ENCODE measurements at places on chromosomes 7 and 10.

GRCh38 chr7:49037346-49038210, 113.2 kb downstream of the CDC14C start:
- no peak for DNase-seq

GRCh38 chr7:71900556-71900955, 511.6 kb downstream of the CALN1 start:
- DNase-seq: no peak

- DNase-seq: no peak
Measured at GRCh38 chr10:18658271-18659124, 733 bp upstream of the ARL5B start.

DNA sequence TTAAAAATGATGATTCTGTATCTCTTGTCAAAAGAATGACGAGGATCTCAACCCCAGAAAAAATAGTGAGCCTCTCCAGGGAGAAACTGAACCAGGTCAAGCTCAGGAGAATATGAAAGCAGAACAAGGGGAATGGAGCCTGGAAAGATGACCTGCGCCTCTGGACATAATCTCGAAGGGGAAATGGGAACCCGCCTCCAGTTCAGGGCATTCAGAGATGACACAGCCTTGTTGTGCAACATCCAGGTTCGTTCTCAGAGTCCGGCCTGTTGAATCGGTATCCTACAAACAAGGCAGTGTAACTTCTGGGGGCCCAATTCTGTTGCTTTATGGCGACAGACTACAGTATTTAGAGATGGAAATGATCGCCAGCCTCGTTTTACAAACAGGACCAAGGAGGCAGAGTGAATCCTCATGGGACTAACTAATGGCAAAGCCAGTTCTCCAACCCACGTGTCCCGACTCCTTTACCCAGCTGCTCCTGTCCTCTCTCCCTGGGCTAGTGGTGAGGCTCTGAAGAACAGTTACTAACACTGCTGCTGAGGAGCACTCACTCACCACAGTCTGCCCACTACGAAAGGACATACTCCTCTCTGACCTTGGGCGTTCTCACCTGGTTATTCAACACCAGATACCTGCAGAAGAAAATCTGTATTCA, 67.6 kb downstream of the JAZF1 start:
- DNase-seq: no peak

DNA sequence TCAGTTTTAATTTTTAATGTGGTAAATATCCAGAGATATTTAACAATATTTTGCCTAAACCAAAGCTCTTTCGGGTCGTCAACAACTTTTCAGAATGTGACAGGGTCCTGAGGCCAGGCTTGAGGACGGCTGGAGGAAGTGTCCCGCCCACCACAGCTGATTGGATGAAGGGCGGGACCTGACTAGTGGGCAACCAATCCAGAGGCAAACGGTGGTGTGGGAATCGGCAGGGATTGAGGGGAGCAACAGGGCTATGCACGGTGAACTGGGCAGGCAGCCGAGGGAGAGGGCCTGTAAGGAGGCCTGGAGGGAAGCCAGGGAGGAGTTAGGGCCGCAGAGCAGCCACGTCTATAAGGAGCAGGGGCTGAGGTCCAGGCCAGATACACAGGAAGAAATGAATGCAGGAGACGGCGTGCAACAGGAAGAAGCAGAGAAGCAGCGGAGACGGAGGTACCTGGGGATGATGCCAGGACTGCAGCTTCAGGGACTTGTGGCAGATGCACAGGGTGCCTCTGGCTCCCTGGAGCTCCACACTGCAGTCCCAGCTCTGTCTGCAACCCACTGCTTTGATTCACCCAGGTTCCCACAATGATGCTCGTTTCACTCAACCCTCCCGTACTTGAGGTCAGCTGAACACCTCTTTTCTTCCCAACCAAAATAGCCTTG, 46.1 kb upstream of the ZMIZ1 start:
- no peak for DNase-seq

GRCh38 chr7:99184532-99185218, 23.2 kb downstream of the KPNA7 start:
- DNase-seq: no peak

- no peak for DNase-seq
Measured at GRCh38 chr10:52226197-52226847, 87.8 kb upstream of the DKK1 start.

- DNase-seq: no peak
Measured at GRCh38 chr10:127434006-127434405, 115.1 kb upstream of the NPS start.

GRCh38 chr7:77351539-77352004, 64.6 kb downstream of the GSAP start:
- no peak for DNase-seq

DNA sequence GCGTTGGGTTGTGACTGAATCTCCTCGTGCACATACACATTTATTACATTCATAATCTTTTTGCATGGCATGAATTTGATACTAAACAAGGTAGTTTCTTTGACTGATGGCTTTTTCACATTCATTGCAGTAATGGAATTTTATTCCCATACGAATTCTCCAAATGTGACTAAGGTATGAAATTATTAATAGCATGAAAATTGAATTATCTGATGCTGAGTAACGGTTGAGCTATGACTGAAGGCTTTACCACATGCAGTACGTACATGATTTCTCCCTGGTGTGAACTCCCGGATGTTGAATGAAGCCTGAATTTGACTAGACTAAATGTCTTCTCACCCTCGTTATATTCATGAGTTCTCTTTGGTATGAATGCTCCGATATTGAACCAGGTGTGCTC, 104.4 kb upstream of the C1GALT1 start:
- DNase-seq: no peak

- no peak for DNase-seq
Measured at GRCh38 chr10:105243381-105243780, 602.3 kb downstream of the SORCS3 start.

GRCh38 chr10:45370202-45370955, 3.6 kb upstream of the ALOX5 start:
- no peak for DNase-seq

- no peak for DNase-seq
Measured at GRCh38 chr10:18616337-18616736, 35.0 kb downstream of the NSUN6 start.

- DNase-seq: no peak
Measured at GRCh38 chr10:52434734-52435133, 120.7 kb downstream of the DKK1 start.

DNA sequence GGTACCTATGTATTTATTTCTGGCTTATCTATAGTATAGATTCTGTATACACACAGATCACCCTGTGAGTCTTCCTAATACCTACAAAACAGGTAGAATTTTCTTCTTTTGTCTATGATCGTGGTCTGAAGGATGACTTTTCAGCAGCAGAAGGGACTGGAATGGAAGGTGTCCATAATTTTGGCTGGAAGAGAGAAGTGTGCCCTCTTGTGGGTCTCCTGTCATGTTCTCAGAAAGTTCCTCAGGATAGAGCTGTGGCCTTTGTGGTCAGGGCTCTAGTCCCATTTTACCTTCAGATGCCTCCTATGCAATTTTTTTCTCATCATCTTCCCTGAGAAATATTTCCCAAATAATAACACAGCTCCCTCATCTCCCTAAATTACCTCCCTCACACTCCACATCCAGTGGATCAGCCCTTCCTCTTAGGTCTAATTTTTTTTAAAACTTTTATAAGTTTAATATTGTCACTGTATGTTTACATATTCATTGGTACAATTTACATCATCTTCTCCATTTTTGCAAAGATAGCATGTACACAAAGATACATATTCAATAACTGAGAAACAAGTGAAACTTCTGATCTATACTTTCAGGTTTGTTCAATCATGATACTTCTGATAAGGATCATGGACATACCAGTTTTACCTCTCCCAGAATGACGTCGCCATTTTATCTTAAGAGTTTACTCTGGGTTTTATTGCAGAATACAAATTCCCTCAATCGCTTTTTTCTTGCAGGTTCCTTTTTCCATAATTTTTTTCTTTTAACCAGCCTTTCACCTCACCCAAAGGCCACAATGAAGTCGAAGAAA, 112.7 kb downstream of the REEP3 start:
- DNase-seq: peak; percentile 38

DNA sequence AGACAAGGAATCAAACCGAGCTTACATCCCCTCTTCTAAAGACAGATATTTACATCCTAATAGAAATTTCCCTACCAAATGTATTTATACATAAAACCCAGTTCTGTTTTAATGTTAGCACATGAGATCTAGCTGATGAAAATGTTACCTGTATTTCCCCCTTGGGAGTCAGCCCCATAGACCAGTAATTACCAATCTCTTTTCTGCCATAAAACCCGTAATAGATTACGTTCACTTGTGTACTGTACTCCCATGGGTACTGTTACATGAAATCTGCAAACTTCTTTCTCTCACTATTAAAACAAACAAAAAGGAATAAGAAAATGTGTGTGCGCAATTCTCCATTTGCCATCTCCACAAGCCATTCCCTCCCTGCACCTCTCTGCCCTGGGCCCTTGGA, 450.9 kb downstream of the CALN1 start:
- no peak for DNase-seq

DNA sequence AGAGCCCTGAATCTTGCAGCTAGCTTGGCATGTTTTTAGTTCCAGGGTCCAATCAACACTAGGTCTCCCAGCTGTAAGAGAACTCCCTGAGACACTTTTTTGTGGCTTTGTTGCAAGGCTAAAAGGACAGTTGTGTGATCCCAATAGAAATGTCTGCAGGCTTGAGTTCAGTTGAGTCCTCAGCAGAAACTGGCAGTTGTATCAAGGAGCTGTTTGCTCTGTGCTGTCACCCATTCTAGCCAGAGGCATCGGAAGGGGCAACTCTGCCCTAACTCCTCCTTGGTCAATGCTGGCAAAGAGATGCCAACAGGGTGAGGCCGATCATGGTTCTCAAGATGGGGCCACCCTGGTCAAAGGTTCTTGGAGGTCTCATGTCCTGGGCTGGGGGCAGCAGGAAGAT, 224.1 kb downstream of the BUB3 start:
- no peak for DNase-seq

GRCh38 chr10:86162036-86162435, 204.6 kb downstream of the GRID1 start:
- no peak for DNase-seq

- DNase-seq: no peak
Measured at GRCh38 chr7:54544149-54544526, 2.0 kb downstream of the VSTM2A start.

- no peak for DNase-seq
Measured at GRCh38 chr7:72080865-72081510, 331.1 kb downstream of the CALN1 start.

DNA sequence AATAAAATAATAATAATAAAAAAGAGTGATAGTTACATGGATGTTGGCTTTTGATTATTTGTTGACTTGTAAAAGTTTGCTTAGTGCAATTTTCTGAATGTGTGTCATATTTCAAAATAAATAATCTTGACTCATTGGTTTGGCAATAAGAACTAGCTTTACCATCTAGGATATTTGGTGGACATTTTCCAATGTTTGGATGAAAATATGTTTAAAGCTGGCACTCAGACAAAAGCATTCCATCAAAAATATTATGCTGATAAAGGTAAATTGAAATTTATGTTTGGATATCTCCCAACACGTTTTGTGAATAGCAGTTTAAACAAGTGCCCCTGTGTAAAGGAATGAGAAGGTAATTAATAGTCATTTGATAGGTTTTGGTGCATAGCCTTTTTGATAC, 62.5 kb upstream of the KCNMA1 start:
- DNase-seq: no peak

DNA sequence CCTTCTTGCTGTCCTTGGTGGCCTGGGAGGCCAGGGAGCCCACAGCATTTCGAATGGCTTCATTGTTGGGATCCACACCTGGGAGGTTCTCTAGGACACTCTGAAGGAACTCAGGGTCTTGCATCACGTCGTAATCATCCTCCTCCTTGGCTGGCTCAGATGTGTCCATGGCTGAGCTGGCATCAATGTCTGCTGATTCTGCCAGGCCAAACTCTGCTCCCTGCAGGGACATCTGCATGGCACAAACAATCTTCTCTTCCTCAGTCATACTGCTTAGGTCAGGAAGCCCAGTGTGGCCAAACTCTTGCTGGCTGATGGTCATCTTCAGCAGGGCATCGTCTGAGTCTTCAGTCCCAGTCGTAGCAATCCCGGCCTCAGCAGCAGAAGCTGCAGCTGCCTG, 34.9 kb upstream of the PLCE1 start:
- DNase-seq: no peak

- no peak for DNase-seq
Measured at GRCh38 chr7:157003445-157003755, 7.1 kb downstream of the MNX1 start.

DNA sequence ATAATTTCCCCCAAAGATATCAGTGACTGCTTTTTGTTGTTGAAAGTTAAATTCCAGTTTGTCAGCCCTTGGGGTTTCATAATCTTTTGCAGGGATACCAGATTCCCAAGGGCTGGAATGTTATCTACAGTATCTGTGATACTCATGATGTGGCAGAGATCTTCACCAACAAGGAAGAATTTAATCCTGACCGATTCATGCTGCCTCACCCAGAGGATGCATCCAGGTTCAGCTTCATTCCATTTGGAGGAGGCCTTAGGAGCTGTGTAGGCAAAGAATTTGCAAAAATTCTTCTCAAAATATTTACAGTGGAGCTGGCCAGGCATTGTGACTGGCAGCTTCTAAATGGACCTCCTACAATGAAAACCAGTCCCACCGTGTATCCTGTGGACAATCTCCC, 3.2 kb downstream of the CYP26A1 start:
- DNase-seq: no peak

Measured in PC-9 (cell line).